Activated T-cell treated with anti-CD3 and anti-CD28 coated beads, Interleukin-2, amount 50 U/mL, for 72 hours (primary cell): ENCODE measurements at places on chromosomes 2 and 18. TPM values are rescaled to one million over a fixed set of nuclear protein-coding genes. Genes with fewer than 3 reads are reported as not detected.
A peak's percentile ranks its signal among the peaks of the same experiment; 100 is the strongest.

The RPE gene
- 37.3 TPM for total RNA-seq

DNA sequence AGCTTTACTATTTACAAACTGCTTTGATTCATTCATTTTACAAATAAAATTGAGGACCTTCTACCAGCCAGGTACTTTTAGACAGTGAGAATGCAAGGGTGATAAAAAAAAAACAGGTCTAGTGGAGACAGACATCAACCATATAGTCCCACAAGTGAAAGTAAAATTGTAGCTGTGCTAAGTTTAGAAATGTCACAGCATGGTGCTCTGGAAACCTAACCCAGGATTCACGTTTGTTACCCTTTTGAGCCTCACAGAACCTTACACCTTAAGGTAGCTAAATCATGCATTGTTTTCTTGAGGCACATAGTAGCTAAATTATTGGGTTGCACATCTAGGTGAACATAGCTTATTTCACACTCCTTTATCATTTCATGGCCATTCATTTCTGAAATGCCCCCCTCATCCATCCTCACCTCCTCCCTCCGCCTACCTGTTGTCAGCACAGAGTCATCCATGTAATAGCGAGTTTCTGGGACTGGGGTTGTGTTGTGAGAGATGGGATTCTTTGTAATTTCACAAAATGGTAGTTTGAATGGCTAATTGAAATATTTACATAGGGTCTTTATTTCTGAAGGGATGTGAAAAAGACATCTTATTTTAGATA lies 7.1 kb downstream of the MTA3 start:
- DNase-seq, result no peak
- peaks cover 16% of the 10 kb centered on the region for H3K36me3 ChIP-seq
- peaks cover 34% of the 10 kb centered on the region for H3K4me1 ChIP-seq

DNA sequence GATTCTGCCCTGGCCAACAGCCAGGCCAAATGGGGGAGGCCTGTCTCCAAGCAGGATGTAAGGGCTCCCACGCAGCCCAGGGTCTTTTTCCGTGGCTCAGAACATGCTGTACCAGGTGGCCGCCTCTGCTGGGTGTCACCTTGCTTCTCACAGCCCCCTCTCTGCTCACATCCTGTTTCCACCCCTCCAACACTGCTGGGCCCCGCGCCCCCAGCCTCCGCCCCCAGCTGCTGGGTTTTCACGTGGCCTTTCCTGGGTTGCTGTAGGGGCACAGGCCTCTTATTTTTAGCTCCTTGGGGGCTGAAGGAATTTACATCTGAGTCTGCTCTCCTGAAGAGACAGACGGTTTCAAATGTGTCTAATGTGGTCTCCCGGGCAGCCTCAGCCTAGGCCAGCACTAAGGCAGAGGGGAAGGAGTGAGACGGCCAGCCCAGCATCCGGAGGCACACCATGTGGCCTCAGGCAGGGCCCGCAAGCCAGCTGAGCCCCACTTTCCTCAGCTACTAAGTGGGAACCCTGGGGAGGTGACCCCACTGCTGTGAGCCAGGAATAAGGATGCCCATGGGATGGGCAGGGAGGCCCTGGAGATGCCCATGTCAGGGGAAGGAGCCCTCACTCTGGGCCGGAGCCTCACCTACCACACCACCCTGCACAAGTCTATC lies 18.7 kb upstream of the DUSP2 start:
- peak overlapping the region; percentile 93 for H3K27ac ChIP-seq
- peaks cover 95% of the 10 kb centered on the region for H3K4me1 ChIP-seq
- DNase-seq, result peak; percentile 90
- H3K27me3 ChIP-seq, result no peaks in the 10 kb centered on the region
- H3K36me3 ChIP-seq, result peaks cover 2% of the 10 kb centered on the region
- H3K4me3 ChIP-seq, result peak overlapping the region; percentile 86

- peak; percentile 26 for DNase-seq
- peaks cover 18% of the 10 kb centered on the region for H3K4me1 ChIP-seq
- H3K4me3 ChIP-seq, result peak overlapping the region; percentile 44
- H3K36me3 ChIP-seq, result no peaks in the 10 kb centered on the region
Measured at GRCh38 chr18:8754995-8755960, 49.9 kb downstream of the MTCL1 start.

DNA sequence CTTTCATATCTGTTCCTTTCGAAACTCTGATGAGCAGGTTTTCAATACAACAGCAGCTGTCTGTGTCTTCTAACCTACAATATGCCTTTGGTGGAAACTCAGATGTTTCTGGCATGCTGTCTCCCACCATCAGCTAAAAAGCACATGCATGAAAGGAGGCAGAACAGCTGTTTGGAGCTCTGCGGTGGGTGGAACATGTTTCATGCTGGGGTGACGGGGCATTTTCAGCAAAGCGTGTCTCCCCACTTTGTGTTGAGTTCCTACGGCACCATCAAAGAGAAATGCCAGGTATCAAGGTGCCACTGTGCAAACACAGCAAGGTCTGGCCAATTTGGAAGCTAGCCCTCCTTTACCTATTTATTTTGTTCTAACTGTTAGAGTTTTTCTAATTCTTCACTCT lies 290.1 kb downstream of the CLIP4 start:
- H3K27ac ChIP-seq, result no peak overlapping the region
- DNase-seq, result no peak
- no peak overlapping the region for H3K4me3 ChIP-seq
- peaks cover 10% of the 10 kb centered on the region for H3K27me3 ChIP-seq
- H3K36me3 ChIP-seq, result no peaks in the 10 kb centered on the region
- H3K4me1 ChIP-seq, result no peaks in the 10 kb centered on the region

The UGT1A7 gene
- not detected for total RNA-seq

The PCBP1 gene
- 270 TPM for total RNA-seq

DNA sequence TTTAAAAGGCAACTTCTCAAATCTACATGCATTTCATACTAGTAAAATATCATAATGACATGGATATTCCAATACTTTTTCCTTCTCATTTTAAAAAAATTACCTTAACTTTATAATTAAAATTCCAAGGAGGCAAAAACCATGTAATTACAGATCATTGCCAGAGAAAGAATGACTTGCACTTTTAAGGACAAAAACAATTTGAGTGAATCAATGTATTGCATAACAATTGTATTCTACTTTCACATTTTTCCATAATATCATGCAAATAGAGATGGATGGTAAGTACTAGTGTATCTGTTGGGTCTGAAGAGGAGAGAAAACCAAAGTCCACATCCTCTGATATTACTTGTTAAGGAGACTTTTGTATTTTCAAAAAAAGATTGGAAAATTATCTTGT lies 89.5 kb upstream of the NCK2 start:
- DNase-seq, result no peak
- H3K4me1 ChIP-seq, result peaks cover 36% of the 10 kb centered on the region
- no peak overlapping the region for H3K4me3 ChIP-seq

DNA sequence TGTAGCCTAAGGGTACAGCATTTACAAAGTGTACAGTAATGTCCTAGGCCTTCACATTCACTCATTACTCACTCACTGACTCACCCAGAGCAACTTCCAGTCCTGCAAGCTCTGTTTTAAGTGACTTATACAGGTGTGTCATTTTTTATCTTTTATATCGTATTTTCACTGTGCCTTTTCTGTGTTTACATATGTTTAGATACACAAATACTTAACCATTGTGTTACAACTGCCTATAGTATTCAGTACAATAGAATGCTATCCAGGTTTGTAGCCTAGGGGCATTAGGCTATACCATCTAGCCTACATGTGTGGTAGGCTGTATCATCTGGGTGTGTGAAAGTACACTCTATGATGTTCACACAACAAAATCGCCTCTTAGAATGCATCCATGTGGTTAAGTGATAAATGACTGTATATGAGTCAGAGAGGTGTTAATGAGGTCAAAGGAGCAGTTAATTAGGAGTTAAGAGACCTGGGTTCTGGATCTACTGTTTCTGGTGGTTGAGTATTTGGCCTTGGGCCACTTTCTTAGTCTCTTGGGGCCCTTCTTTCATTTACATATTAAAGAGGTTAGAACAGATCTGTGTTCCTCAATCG lies 149.1 kb downstream of the GREB1L start:
- H3K4me3 ChIP-seq, result no peak overlapping the region
- H3K27ac ChIP-seq, result no peak overlapping the region
- no peaks in the 10 kb centered on the region for H3K36me3 ChIP-seq
- H3K27me3 ChIP-seq, result no peaks in the 10 kb centered on the region
- DNase-seq, result no peak

DNA sequence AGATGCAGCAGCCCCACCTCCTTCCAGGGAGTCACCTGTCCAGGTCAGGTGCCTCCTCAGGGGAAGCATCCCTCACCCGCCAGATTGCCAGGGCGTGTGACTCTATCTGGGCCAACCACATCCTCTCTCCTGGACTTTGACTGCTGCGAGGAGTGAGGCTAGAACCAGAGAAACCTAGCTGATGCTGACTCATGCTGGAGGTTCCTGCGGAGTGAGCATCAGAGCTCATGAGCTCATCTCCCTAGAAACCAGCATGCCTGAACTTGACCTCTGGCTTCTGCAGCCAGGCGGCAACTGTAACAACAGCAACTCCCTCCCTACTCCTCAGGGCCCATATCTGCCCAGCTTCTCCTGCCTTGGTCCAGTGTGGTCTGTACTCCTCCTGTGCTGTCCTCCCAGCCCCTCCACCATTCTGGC lies 28.3 kb upstream of the NT5DC4 start:
- no peaks in the 10 kb centered on the region for H3K27me3 ChIP-seq
- H3K4me1 ChIP-seq, result peaks cover 36% of the 10 kb centered on the region
- peak overlapping the region; percentile 66 for H3K27ac ChIP-seq

The TGIF1 gene
- total RNA-seq, result 70.0 TPM

- no peak for DNase-seq
- H3K4me1 ChIP-seq, result no peaks in the 10 kb centered on the region
- no peak overlapping the region for H3K27ac ChIP-seq
- no peaks in the 10 kb centered on the region for H3K36me3 ChIP-seq
- H3K4me3 ChIP-seq, result no peak overlapping the region
Measured at GRCh38 chr18:68972176-68972575, 174.3 kb downstream of the CCDC102B start.

The C18orf54 gene
- total RNA-seq, result 12.7 TPM

DNA sequence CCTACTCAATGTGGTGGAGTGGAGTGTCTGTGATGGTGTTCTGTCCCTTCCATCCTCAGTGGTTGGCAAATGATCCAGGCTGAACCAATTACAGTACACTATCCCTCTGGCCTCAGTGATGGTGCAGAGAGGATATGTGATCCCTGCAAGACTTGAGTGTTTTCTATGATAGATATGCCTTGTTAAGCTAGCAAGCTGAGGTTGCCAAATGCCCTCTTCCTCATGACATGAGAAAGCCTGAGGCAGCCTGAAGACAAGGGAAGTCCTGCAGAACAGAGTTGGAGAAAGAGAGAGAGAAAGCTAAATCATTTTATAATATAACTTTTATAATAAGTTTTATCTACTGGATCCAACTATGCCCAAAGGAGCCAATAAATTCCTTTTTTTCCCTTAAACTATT lies 41.6 kb upstream of the GORASP2 start:
- DNase-seq, result no peak
- no peaks in the 10 kb centered on the region for H3K36me3 ChIP-seq
- H3K27me3 ChIP-seq, result peaks cover 27% of the 10 kb centered on the region
- H3K27ac ChIP-seq, result no peak overlapping the region
- no peak overlapping the region for H3K4me3 ChIP-seq
- H3K4me1 ChIP-seq, result no peaks in the 10 kb centered on the region

The CHRNG gene
- not detected for total RNA-seq

The CAPN14 gene
- 0.65 TPM for total RNA-seq

GRCh38 chr2:161223139-161223732 lies 63.0 kb downstream of the TANK start:
- H3K27ac ChIP-seq, result no peak overlapping the region
- DNase-seq, result no peak
- H3K27me3 ChIP-seq, result no peaks in the 10 kb centered on the region
- H3K4me3 ChIP-seq, result no peak overlapping the region
- H3K4me1 ChIP-seq, result no peaks in the 10 kb centered on the region
- peaks cover 4% of the 10 kb centered on the region for H3K36me3 ChIP-seq

GRCh38 chr2:173075056-173075780 lies 428 bp upstream of the MAP3K20 start:
- peaks cover 21% of the 10 kb centered on the region for H3K4me1 ChIP-seq
- H3K36me3 ChIP-seq, result no peaks in the 10 kb centered on the region
- H3K27me3 ChIP-seq, result peaks cover 37% of the 10 kb centered on the region
- peak overlapping the region; percentile 66 for H3K27ac ChIP-seq

GRCh38 chr2:239882331-239882732 lies 142.8 kb downstream of the NDUFA10 start:
- H3K27me3 ChIP-seq, result peaks cover 16% of the 10 kb centered on the region
- no peak overlapping the region for H3K27ac ChIP-seq
- H3K4me1 ChIP-seq, result peaks cover 8% of the 10 kb centered on the region
- H3K36me3 ChIP-seq, result peaks cover 11% of the 10 kb centered on the region
- H3K4me3 ChIP-seq, result no peak overlapping the region

DNA sequence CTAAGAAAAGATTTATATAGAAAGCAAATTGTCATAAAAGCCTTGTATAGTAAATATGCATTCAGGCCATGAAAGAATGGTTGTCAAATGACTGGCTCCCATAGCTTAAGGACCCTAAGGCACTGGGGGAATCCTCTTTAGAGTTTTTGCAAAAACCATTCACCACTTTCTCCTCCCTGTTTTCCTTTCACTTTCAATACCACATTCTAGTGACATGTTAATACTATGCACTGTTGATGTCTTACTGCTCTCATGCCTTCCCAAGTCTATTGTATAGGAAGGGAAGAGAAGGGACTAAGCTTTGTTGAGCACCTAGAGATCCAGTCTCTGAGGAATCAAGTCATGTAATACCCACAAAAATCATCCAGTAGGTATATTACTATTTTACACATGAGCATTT lies 383.0 kb upstream of the LRRTM1 start:
- no peaks in the 10 kb centered on the region for H3K4me1 ChIP-seq
- no peak overlapping the region for H3K27ac ChIP-seq
- no peaks in the 10 kb centered on the region for H3K27me3 ChIP-seq
- H3K36me3 ChIP-seq, result no peaks in the 10 kb centered on the region
- H3K4me3 ChIP-seq, result no peak overlapping the region

GRCh38 chr2:99810225-99810624 lies 320.4 kb upstream of the REV1 start:
- no peaks in the 10 kb centered on the region for H3K36me3 ChIP-seq
- no peak overlapping the region for H3K4me3 ChIP-seq
- H3K27me3 ChIP-seq, result no peaks in the 10 kb centered on the region
- no peaks in the 10 kb centered on the region for H3K4me1 ChIP-seq
- DNase-seq, result no peak

- H3K4me1 ChIP-seq, result no peaks in the 10 kb centered on the region
- H3K27ac ChIP-seq, result no peak overlapping the region
- no peaks in the 10 kb centered on the region for H3K27me3 ChIP-seq
- H3K36me3 ChIP-seq, result no peaks in the 10 kb centered on the region
- no peak overlapping the region for H3K4me3 ChIP-seq
Measured at GRCh38 chr18:11429876-11430275, 179.5 kb upstream of the SLC35G4 start.

The HNRNPLL gene
- total RNA-seq, result 80.7 TPM

GRCh38 chr18:26356045-26356785 lies 130.0 kb downstream of the TAF4B start:
- H3K27ac ChIP-seq, result no peak overlapping the region
- H3K36me3 ChIP-seq, result peaks cover 5% of the 10 kb centered on the region
- H3K4me1 ChIP-seq, result no peaks in the 10 kb centered on the region
- DNase-seq, result no peak
- no peak overlapping the region for H3K4me3 ChIP-seq

The LBX2 gene
- total RNA-seq, result 1.2 TPM

- peak overlapping the region; percentile 33 for H3K4me3 ChIP-seq
- H3K36me3 ChIP-seq, result peaks cover 3% of the 10 kb centered on the region
- DNase-seq, result no peak
- H3K27me3 ChIP-seq, result peaks cover 33% of the 10 kb centered on the region
- H3K27ac ChIP-seq, result no peak overlapping the region
- H3K4me1 ChIP-seq, result no peaks in the 10 kb centered on the region
Measured at GRCh38 chr2:231412618-231412963, 17.1 kb downstream of the B3GNT7 start.
